8988T (cell line): ENCODE measurements at places on chromosomes 4 and X.

DNA sequence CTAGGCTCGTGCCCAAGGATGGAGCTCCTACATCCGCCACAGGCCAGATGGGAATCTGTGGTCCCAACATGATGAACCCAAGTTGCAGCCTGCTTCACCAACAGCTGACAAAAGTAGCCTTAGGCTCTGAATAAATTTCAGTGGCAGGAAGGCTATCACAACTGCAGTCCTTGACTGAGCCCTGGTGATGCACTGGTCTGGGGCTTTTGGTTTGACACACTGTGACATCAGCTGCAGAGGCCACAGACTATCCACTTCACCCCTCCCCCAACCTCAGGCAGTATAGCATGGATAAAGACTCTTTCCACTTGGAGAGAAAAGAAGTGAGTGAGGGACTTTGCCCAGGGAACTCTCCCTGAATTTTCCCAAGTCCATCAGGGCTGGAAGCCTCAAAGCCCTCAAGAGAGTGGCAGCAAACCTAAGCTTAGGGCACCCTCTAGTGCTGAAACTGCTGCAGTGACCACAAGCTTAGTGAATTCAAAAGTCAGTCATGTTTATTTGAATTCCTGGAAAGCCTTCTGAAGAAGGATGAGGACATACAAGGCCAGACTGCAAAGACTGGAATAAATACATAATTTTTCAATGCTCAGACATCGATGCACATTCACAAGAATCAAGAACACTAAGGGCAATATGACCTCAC is 135.0 kb upstream of the TENT5D start:
- no peak for DNase-seq

GRCh38 chrX:23964191-23964590 is 56.4 kb downstream of the CXorf58 start:
- DNase-seq: no peak

- DNase-seq: no peak
Observed at GRCh38 chr4:37597034-37597433, 89.1 kb downstream of the RELL1 start.

DNA sequence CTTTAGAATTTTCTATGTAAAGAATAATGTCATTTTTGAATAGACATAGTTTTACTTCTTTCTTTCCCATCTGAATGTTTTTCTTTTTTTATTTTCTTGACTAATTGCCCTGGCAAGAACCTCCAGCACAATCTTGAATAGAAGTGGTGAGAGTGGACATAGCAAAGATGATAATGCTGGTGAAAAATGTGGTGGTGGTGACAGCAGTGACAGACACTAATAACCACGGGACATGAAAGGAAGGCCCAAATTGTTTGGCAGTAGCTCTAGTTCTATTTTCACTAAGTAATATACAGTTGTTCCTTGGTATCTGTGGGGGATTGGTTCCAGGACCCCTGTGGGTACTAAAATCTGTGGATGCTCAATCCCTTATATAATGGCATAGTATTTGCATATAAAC is 29.6 kb downstream of the C4orf54 start:
- DNase-seq: no peak

DNA sequence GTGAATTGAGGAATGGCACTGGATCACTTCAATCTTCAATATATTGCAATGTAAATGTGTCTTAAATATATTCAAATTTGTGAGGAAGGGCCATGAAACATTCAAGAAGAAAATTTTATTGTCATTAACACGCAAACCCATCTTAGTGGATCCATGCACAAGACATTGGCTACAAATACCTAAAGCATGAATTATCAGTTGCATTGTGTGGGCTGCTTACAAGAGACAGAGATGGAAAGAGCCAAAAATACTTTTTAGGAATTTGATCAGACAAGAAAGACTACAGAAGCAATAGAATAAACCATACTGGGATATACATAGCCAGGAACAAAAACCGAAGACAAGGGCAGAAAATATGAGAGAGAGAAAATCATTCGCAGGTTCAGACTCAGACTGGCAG is 616.2 kb upstream of the GRIA3 start:
- no peak for DNase-seq

- no peak for DNase-seq
Observed at GRCh38 chr4:33911959-33912358, 2332.4 kb downstream of the ARAP2 start.

- no peak for DNase-seq
Observed at GRCh38 chr4:151139814-151140213, 40.4 kb downstream of the RPS3A start.

DNA sequence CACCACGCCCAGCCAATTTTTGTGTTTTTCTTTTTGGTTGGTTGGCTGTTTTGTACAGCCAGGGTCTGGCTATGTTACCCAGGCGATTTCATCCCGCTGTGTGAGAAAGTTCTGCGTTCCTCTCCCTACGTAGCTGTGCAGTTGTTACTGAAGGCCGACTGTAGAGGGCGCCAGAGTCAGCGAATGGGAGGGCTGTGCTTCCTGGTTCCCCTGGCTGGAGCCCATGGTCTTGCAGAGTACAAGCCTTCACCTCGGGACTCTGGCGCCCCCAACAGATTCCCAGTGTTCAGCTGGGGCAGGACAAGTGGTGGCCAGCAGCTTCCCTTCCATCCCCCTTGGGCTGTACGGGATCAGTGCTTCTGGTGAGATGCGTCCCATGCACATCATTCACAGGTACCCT is 5.6 kb upstream of the CT45A1 start:
- peak; percentile 38 for DNase-seq

DNA sequence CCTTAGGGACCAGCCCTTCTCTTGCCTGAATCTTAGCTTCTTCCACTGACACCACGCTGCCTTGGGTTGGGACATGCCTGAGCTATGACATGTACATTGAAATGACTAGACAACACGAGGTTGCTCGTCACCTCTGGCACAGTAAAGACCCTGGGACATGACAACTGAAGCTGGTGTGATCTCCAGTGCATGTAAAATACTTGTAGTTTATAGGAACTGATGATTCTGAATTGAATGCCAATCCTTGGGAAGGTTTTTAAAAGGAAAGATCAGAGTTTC is 100.7 kb upstream of the PGRMC2 start:
- no peak for DNase-seq

- DNase-seq: no peak
Observed at GRCh38 chrX:136906921-136907510, 26.5 kb upstream of the RBMX start.

GRCh38 chrX:57901466-57901865 is 8.8 kb downstream of the ZXDA start:
- DNase-seq: no peak

GRCh38 chrX:153400146-153401132 is 711 bp downstream of the PNMA6E start:
- DNase-seq: peak; percentile 91

GRCh38 chr4:54558889-54559677 is 98.7 kb upstream of the KIT start:
- DNase-seq: no peak

- no peak for DNase-seq
Observed at GRCh38 chr4:144176476-144176875, 36.0 kb upstream of the GYPA start.

- DNase-seq: no peak
Observed at GRCh38 chr4:126779436-126780166, 853.2 kb upstream of the INTU start.

DNA sequence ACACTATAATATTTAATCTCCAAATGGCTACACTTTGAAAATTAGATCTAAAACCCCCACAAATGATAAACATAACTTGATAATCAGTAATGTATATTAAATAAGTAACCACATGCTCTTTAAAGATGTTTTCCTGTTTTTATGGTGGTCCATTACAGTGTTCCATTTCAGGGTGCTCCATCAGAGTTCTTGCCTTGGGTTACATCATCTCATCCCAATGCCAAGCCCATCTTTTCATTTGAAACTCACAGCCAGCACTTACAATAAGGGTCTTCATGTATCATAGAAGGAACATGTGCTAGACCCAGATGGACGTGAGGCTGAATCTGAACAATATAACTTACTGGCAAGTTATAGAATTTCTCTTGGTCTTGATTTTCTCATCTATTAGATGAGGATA is 10.5 kb upstream of the PAQR3 start:
- no peak for DNase-seq

- no peak for DNase-seq
Observed at GRCh38 chr4:137274404-137274803, 257.9 kb downstream of the PCDH18 start.

- DNase-seq: no peak
Observed at GRCh38 chr4:124862261-124862660, 149.7 kb upstream of the ANKRD50 start.

DNA sequence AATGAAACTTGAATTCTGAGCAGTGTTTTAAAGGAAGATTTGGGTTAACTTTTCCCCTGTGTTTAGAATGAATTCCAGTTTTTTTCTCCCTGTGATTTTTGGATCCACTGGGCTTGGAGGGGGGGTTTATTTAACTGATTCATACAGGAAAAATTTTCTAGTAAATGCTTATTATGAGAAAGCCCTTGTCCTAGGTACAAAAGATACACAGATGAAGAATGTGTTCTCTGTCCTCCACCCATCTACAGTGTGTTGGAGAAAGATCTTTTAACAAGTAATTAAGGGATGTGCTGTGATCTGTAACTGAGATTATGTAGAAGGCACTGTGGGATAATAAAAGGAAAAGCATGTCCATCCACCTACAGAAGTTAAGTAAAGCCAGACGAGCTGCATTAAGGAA is 103.9 kb downstream of the STIM2 start:
- no peak for DNase-seq

DNA sequence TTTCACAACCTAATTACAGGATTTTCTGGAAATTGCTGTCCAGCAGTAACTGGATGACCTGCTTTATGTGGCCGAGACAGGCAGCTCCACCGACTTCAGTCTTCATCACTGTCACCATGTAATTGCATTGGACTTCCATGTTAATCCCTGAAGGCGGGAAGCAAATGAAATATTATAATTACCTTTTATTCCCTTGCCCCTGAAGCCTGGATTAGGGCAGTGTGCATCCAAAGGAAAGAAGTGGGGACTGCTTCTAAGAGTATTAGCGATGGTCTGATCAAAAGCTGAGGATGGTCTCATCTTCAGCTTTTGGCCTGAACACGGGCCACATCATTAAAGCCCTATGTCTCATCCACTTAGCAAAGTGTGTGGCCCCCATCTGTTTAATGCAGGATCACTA is 311.6 kb upstream of the GALNT7 start:
- DNase-seq: no peak

DNA sequence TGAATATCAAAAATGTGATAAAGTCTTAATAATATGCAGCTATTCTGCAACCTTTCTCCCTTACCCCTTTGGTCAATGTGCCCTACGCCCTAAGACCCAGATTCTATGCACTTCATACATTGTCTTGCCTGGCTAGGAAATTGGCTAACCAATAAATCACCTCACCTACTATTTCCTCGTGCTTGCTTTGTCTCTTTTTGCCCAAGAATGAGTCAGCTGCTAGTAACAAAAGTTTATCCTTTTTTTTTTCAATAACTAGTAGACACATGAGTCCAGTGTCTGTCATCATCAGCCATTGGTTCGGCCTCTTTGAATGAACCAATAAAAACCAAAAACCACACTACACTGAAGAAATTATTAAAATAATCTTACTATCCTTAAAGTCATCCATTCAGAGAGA is 387.1 kb downstream of the PPP3CA start:
- no peak for DNase-seq

- no peak for DNase-seq
Observed at GRCh38 chr4:86908251-86908657, 16.0 kb upstream of the C4orf36 start.

GRCh38 chr4:174420316-174420715 is 102.0 kb downstream of the HPGD start:
- DNase-seq: no peak

- DNase-seq: no peak
Observed at GRCh38 chrX:10654960-10655359, 34.6 kb upstream of the MID1 start.

GRCh38 chrX:630612-631496 is at the start of gene SHOX:
Gene SHOX (plus strand): TSS chrX:630791. CDS start chrX:630898, 107 bp downstream.
- DNase-seq: peak; percentile 2

- no peak for DNase-seq
Observed at GRCh38 chr4:163804001-163804400, 309.5 kb downstream of the TMA16 start.

- peak; percentile 17 for DNase-seq
Observed at GRCh38 chr4:28686618-28687017, 1826.0 kb downstream of the STIM2 start.

DNA sequence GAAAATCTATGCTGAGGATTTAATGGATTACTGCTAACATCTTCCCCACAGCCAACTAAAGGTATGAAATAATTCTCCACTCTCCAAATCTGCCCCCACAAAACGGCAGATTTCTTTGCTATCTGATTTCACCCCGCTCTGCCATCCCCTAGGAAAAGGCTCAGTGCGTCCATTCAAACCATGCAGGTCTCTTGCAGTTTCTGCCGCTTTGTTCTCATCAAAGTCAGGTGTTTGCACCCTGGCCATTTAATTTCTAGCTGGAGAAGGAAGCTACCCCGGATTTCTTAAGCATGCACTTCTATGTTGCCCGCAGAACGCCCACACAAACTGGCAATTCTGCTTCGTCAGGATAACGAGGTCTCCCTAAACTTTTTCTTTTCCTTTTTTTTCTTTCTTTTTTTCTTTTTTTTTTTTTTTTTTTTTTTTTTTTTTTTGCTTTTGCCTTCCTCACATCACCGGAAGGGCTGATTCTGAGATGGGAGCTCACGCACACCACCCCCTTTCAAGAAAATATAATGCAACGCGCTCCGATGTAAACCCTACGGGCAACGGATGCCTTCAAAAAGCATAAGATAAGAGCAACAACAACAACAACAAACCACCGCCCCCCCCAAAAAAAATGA is 3.3 kb downstream of the NLGN4X start:
- DNase-seq: no peak

DNA sequence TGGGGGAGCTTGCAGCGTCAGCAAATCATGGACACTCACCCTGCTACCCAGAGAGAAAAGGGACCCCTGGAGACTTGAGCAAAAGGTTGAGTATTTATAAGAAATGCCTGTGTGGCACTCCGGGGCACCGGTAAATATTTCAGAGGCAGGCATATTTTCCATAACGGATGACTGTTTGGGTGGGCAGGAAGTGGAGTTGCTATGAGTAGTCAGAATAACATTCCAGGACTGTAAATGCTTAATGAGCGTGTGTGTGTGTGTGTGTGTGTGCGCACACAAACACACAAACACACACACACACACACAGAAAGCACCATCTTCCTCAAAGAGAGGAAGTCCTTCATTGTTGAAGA is 74.6 kb downstream of the MXRA5 start:
- DNase-seq: no peak

DNA sequence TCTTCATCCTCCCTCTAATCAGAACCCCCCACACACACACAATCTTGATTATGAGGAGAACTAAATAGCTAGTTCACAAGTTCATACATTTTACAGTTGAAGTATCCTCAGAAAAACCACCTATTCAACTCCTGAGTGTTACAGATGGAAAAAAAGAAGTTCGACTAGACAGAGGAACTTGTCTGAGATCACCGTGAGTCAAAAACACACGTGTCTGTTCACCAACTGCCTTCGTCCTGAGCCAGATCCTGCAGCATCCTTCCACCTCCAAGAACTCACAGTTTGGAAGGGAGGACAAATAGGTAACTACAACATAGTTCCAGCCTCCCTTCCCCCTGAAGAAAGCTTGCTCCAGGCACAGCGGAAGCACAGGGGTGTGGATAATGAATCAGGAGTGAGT is 19.0 kb upstream of the IRAK1 start:
- DNase-seq: no peak
